ENCODE measurements at places on chromosomes 16 and 17. TPM values are rescaled to one million over a fixed set of nuclear protein-coding genes. Genes with fewer than 3 reads are reported as not detected.
A peak's percentile ranks its signal among the peaks of the same experiment; 100 is the strongest.

GRCh38 chr16:23561586-23561985 is 4.1 kb downstream of the UBFD1 start:
- DNase-seq: no peak

DNA sequence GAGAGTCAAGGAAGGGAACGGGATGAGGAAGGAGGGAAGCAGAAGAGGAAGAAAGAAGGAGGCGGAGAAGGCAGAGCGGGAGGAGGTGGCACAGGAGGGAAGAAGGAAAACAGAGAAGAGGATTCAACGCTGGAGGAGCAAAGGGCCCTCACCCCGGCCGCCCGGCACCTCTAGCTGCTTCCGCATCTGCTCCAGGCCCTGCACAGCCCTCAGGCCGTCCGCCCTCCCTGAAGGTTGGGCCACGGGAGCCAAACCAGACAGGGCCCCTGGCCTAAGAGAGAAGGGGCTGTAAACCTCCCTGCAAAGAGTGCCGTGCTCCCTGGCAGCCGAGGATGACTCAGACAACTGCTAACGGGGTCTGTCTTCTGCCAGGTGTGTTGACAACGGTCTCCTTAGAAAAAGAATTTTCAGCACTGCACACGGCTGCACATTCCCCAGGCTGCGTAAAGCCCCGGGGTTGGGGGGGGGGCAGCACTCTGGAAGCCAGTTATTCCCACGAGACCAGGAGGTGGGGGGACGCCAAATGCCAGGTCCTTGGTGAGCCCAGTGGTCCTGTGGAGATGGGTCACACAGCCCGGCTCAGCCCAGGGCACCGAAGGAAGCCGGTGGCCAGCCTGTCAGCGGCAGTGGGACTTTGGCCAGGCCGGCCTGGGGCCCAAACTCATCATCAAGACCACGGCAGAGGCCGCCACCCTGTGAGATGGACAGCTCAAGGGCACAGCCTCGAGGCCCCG is 29.1 kb downstream of the MRM3 start:
- no peak for DNase-seq

PRR35 gene
- 14.0 TPM for polyA plus RNA-seq

XYLT1 gene
- 6.8 TPM for polyA plus RNA-seq

GRCh38 chr16:3804426-3805016 is 76.0 kb downstream of the CREBBP start:
- no peak for DNase-seq

DNA sequence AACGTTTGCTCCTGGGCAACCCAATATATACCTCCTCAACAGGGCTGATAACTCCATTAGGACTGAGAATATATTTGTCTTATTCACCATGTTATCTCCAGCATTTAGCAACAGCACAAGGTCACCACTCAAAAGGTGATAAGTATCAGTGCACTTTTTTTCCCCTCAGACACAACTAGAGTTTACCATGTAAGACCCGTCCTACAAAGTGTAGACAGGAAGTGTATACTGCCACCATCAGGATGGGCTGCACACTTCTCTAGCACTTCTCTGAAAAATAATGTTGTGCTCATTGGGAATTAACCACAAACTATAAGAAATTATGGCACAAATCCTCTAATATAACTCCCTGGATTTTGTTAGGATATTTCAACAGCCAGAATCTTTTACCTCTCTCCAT is 5.7 kb upstream of the VAT1L start:
- DNase-seq: no peak

DNA sequence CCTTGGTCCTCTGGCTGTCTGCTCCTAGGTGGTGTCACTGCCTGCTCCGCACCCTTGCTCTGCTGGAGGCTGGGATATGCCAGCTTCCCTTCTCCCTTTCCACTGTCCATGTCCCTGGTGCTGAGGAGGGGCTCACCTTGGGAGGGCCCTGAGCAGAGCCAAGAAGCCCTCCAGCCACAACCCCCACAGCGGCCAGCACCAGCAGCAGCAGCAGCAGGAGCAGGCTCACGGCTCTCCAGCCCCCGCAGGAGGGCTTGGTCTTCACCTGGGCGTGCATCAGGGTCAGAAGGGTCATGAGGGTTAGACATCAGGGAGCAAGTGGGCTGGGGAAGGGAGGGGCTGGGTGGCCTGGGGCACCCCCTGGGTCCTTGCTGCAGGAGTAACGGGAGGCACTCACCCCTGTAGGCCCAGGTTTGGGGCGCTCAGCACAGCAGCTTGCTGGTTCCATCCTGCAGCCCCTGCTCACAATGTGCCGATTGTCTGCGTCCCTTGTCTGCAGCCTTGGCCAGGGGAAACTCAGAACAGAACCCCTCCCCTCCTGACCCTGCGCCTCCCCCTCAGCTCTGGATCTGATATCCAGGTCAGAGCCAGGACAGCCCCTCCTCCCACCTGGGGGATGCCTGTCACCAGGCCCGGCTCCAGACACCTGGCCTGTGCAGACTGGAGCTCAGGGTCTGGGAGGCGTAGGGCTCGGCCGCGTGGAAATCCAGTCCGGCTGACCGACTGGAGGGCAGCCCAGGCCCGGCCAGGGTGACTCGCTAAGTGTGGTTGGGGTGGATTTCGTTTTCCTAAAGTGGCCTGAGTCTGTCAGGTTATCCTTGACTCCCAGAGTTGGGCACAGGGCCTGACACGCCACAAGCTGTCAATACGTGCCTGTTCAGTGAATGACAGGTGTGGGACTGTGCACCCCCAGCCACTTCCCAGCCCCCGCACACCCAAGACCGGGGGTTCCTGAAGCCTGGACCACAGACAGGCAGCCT is at the start of gene BRICD5:
BRICD5 (minus strand) TSS at position 478 of the 980 bp plus-strand sequence; CDS start at position 448, 30 bp downstream.
- no peak for DNase-seq

DNA sequence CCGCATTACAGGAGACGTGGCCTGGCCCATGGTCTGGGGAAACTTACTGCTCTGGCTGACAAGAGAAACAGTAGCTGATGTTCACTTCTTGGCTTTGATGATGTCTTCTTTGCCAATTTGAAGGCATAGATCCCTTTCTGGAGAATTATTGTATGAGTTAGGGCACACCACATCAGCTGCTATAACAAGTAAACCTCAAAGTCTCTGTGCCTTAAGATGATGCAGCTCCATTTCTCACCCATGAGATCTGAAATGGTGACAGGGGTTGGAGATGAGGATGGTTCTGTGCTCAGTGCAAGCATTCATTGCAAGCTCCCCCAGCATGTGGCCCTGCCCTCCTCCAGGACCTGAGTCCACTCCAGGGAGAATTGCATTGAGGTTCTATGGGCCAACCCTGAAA is 157.4 kb downstream of the IRX5 start:
- no peak for DNase-seq

SLFN12L gene
- 0.13 TPM for polyA plus RNA-seq

- DNase-seq: no peak
Observed at GRCh38 chr16:11632455-11632939, 35.8 kb upstream of the SNN start.

POLR2A gene
- 134 TPM for polyA plus RNA-seq

DNA sequence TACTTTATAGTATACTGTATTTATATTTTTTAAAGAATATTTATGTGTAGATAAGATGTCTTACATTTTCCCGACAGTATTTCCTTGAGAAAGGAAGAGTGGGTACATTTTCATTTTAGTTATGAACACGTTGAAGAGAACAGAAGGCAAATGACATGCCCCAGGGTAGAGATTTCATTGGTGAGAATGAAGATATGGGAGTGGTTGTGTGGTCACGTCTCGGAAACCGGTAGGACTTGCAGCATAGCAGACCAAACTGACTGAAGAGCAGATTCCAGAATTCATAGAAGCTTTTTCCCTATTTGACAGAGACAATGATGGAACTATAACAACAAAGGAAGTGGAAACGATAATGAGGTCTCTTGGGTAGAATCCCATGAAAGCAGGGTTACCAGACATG is 71.7 kb downstream of the KCNJ2 start:
- DNase-seq: no peak

ABI3 gene
- 4.5 TPM for polyA plus RNA-seq

DNA sequence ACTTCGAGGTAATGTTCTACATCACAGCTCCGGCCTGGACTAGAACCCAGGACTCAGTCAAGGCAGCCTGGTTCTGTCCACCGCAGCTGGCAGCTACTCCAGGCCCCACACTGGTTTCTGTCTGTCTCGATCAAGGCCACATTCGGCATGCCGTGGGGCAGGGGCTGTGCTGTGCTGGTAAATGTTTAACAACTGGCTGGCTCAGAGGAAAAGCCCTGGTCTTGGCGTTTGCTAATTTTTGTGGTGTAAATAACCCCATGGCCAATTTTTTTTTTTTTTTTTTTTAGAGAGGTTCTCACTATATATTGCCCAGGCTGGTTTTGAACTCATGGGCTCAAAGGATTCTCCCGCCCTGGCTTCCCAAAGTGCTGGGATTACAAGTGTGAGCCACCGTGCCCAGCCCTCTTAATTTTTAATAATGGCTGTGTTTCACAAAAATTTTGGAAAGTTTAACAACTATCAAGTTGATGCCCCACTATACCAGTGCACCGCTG is 328 bp upstream of the DRC7 start:
- DNase-seq: no peak

DNA sequence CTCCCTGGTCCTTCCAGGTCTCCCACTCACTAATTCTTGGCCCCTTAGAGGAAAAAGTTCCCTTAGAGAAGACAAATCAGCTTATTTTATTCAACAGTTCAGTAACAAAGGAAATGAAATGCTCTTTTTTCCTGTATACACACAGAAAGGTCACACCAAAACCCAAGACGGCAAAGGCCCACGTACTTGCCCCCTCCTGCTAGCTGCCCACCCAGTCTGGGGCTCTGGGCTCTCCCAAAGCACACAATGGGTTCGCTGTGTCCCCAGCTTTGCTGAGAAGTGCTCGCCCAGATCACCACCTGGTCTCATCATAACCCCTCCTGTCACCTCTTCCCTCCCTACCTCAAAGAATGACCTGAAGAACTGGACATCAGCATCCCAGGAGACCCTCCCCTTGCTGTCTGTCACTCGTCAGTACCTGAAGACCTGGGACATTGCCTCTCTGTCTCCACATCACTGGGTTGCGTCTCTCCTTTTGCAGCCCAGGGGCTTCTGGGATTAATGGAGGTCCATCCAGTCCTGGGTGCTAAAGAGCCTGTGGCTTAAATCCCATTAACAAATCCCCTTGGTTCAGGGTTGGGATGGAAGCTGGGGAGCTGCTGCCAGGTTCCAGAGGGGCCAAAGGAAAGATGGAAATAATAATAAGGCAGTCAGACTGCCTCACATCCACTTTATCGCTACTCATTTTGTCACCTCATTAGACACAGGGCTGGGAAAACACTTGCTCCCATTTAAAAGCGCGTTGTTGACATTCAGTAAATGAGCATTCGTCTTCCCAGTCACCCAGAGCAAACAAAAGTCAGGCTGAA is 3.3 kb downstream of the SLC6A4 start:
- DNase-seq: no peak

KRTAP2-3 gene
- not detected for polyA plus RNA-seq

RGS9 gene
- polyA plus RNA-seq: 14.1 TPM

- peak; percentile 68 for DNase-seq
Observed at GRCh38 chr17:34703533-34703932, 124.2 kb downstream of the TMEM132E start.

DNA sequence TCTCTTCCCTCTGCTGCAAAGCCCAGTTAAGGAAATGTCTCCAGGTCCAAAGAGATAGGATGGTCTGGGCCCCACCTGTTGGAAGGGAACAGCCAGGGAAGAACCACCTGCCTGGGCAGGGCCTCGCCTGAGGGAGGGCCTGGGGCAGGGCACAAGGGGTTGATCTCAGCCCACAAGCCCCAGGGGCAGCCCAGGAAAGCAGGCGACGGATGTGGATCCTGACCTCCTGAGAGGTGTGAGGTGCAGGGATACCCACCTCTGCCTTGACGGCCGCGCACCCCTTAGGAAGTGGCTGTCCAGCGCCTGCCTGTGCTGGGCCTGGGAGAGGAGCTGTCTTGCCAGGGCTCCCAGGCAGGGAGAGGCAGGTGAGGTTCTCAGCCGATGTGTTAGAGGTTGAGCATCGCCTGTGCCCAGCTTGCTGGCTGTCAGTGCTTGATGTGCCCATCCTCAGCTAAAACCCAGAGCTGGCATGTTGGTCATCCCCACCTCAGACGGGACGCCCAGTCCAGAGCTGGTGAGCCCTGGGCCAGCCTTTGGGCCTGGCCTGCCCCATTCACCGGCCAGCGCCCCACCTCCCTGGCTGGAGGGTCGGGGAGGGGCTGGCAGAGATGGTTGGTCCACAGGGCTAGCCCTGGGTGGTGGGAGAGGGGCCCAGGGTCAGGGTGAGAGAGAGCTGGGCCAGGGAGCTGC is 434 bp downstream of the CEMP1 start:
- DNase-seq: no peak

GRCh38 chr17:32863559-32863958 is 13.4 kb downstream of the MYO1D start:
- no peak for DNase-seq

DNA sequence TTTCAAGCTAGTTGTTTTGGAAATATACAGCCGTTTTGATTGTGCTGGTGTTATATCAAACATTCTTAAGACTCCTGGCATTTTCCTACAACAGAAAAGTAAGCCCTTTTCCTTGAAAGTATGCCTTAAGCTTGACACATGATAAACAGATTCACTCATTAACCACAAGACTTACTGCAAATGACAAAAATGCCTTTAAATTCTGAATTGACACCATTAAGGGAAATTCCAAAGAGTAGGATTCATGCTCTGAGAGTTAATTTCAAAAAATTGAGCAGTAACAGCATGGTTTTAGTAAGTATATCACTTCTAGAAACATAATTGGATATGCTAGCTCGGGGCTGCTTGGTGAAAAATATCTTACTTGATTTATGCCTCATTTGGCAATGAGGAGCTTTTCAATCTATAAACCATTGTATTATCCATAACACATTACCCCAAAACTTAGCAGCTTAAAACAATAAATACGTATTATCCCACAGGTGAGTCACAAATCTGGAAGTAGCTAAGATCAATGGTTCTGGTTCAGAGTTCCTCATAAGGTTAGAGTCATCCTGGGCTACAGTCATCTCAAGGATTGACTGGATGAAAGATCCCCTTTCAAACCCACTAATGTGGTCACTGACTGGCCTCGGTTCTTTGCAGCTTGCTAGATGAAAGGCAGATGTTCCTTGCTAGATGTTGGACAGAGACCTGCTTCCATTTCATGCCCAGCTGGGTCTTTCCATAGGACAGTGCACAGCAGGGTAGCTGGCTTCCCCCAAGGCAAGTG is 8.2 kb upstream of the PHAF1 start:
- no peak for DNase-seq

ABCA8 gene
- 1.2 TPM for polyA plus RNA-seq

TEX19 gene
- polyA plus RNA-seq: not detected

HOXB4 gene
- polyA plus RNA-seq: 26.4 TPM

MYH1 gene
- 0.03 TPM for polyA plus RNA-seq

GRIN2A gene
- polyA plus RNA-seq: 5.8 TPM

DNA sequence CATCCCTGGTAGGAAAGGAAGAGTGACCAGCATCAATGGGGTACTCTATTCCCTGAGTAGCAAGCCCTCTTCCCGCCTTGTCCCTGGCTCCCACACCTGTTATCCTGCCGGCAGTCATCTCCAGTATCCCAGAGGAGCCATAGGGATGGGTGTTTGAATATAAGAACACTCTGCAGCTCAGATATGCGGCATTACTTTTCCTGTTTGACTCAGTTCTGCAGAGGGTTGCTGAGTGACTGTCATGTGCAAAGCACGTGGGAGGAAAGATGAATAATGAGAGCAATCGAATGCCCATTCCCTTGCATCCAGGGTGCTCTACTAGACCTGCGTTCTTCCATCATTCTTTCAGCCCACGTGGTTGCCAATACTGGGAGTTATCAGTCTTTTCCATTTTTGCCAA is 115.1 kb downstream of the PRKCB start:
- no peak for DNase-seq

GRCh38 chr17:77618173-77618572 is 340.3 kb upstream of the TNRC6C start:
- no peak for DNase-seq

All from renal cortex interstitium (tissue), 15 donors.